ENCODE measurements at places on chromosomes 6 and 20.
A peak's percentile ranks its signal among the peaks of the same experiment; 100 is the strongest.

- no peak for DNase-seq
These were observed 39.3 kb upstream of the SOX4 start for GRCh38 chr6:21554286-21554685.

DNA sequence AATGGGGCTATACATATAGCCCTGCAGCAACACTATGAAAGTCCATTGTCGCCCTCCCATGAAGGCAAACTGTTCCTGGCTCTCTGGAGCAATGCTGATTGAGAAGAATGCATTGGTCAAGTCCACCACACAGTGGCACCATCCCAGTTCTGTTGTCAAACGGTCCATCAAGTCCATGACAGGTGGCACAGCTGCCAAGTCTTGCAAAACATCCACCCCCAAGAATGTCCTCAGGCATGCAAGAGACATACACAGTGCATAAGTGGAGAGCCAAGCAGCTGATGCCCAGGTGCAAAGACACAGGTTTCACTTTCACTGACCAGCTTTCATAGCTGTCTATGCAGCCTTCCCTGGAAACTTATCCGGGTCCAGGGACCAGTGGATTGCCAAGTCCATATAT, 17.5 kb downstream of the ZNF391 start:
- no peak for DNase-seq

DNA sequence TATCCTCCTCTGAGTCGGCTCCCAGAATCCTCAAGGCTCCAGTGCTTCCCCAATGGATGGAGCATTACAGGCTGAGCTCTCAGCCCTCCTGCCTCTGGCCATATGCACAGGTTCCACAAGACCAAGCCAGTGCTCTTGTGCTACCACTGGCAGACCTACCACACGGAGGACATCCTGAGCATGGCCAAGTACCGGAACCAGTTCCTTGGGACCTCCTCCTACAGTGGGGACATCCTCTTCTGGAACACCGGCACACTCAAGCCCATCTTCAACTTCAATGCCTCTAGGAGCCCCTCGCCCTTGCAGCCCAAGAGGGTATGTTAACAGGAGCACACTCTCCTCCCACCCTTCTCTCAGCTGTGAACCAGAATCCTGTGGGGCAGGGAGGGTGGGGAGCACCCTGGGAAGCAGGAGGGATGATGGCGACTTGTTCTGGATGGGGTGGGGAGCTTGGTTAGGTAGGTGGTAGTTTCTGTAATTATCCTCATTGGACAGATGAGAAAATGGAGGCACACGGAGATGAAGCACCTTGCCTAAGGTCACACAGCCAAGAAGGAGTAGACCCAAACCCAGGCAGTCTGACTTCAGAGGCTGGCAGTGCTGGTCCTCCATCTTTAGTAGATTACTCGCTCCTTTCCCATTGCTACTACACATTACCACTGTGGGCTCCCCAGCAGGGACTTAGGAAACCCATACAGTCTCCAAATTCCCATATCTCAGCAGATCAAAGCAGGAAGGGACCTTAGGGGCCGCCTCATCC, 58.6 kb downstream of the EFCAB8 start:
- no peak for DNase-seq

DNA sequence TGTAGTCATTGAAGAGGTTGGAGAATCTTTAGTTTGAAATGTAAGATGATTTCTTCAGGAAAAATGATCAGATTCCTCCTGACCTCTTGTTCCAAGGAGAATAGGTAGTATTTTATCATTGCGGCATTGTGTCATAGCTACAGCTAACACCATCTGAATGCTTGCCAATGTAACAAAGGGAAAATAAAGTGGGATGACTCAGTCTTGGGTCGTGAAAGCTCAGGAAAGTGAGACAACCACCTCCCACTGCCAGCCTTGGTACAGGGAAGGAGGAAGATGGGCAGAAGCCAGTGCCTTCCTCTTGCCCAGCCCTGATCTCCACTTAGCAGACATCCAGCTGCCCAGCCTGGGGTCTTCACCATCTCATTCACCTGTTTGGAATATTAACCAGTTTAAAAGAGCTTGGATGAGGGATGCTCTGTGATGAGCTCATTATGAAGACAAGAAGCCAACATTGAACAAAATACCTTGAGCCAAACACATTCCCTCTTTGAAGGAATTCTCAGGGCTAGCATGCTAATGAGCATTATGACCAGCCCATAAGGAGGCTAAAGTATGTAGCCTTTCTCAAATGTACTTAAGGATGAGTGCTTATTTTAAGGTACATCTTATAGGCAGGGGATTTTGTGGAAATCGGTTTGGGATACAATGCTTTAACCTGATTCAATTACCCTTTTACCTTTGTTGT, 40.0 kb upstream of the APCDD1L start:
- peak; percentile 52 for DNase-seq

GRCh38 chr6:25334793-25335192, 55.6 kb downstream of the CARMIL1 start:
- no peak for DNase-seq

DNA sequence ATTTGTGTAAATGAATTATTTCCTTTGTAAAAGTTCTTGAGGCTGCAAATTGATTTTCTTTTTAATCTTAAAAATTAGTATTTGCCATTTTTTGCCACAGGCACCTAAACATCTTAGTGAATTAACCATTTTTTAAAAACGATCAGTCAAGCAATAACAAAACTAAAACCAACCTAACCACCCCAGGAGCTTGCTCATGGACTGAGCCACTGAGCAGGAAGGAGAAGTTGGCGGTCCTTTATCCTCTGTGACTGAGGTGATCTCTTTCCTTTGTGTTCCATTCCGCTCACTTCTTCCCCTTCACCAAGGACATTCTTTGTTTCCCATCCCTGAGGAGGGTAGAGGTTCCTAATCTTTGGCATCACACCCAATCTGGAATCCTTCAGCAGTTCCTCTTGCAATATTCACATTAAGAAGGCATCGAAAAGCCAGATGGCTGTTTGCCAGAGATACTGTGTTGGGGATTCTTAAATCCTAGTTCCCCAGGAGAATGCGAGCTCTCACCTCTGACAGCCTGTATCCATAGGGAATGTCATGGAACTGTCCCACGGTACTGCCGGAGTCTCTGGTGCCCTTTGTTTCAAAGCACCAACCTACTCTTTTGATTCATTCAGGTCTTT, 30.5 kb downstream of the RPRD1B start:
- no peak for DNase-seq

GRCh38 chr20:61968932-61969331, 96.7 kb downstream of the TAF4 start:
- DNase-seq: no peak

- DNase-seq: no peak
These were observed 60.9 kb downstream of the PYGB start for GRCh38 chr20:25308671-25309394.

- DNase-seq: peak; percentile 60
These were observed 12.3 kb upstream of the HMGN4 start for GRCh38 chr6:26525838-26526237.

- DNase-seq: no peak
These were observed 63.5 kb downstream of the THBS2 start for GRCh38 chr6:169190144-169190584.

DNA sequence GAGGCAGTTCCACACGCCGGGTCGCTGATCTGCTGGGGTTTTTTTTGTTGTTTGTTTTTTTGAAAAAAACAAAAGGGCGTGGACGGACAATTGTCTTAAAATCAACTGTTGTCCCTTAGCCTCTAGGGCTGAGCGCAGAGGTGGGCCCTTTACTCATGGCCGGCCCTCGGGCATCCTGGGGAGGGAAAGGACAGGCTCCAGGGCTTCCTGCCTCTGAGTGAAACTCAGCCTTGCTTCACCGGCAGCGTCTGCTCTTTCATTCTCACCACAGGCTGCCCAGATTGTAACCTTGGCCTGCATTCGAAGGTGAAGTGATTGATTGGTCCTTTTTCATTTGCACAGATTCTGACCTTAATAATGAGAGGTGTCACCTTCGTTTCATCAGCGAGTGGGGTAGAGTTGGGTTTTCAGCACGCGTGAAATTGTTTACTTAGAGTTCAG, 797 bp downstream of the SMIM13 start:
- DNase-seq: no peak

- DNase-seq: no peak
These were observed 4.6 kb downstream of the ZNF184 start for GRCh38 chr6:27468334-27468733.

DNA sequence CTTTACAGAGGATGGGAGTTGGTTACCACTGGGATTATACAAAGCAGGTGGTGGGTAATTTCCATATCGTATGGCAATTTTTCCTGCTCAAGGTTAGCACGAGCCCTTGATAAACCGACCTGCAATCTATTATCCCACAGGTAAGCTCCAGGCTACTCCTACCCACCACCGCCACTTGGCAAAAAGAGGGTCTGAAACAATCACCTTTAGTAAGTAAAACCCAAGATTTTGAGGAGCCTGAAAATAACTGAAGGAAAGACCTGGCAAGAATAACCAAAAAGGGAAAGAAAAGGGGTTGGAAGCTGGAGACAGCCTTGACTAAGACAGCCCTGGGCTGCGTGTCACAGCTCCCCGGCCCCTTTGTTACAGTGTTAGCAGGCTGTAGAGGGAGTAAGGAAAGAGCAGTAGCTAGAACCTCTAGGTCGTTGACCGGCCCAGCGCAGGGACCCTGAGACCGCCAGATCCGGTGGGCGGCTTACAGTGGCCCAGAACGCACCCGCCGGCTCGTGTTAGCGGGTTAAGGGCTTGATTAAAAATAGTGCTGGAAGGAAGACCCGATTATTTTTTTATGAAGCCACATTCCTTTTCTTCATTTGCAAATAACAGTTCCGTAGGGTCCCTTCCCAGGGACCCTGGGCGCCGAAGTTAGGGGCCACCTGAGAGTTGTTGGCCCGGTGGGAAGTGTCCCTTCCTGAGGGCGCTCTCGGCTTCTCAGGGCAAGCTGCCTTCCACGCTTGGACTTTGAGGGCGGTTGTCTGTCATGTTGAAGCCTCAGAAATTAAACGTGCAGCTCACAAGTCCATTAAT, 30.5 kb downstream of the TFAP2B start:
- no peak for DNase-seq

DNA sequence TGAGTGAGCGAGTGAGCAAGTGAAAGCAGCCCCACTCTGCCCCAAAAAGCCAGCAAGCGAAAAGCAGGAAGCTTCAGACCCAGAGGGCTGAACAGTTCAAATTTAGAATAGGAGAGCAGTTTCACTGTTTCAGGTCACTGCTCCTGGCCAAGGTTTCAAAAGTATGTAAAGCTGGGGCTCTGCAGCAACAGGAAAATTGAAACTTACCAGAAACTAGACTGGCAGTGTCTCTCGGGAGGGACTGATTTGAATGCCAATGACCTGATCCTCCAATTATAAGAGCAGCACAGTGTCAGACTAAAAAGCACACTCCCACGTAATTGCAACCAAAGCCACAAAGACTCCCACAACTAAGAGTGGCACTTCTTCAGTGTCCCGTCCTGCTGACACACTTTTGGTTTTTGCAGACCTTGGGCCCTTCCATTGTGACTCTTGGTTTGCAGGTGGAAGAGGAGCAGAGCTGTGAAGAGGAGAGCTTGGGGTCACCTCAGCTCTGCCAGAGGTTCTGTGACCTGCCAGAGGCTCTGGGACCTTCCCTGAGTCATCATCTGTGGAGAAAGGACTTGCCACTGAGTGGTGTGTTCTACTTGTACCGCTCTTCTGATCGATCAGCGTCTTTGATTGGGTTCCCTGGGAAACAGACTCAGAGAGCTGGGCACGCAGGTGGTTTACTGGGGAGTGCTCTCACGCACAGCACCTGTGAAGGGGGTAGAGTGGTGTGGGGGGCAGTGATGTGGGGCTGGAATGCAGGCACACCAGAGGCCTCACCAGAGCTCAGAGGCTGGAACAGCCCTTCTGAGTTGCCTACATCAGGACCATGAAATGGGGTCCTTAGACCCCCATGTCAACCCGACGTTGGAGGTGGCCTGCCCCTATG, 52.7 kb upstream of the PTGIS start:
- no peak for DNase-seq

GRCh38 chr6:53770780-53771249, 24.0 kb upstream of the LRRC1 start:
- DNase-seq: no peak

GRCh38 chr6:80636689-80637088, 530.2 kb downstream of the BCKDHB start:
- no peak for DNase-seq

GRCh38 chr6:15761045-15761502, 98.2 kb upstream of the DTNBP1 start:
- no peak for DNase-seq

DNA sequence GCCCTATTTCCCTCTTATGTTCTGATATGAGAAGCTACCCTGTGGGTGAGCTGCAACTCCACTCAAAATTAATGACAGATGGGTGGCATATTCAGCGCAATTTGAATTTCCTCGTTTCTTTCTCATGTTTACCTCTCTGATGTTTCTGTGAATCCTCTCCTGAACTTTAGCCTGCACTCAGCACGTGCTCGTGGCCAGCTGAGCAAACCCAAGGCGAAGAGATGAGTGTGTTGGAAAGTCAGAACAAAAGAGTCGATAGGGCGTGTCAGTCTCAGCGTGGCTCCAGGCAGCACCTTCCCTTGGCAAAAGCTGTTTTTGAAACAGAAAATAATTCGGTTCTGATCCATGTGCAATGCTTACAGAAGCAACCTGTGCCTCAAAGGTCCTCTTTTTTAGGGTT, 226.1 kb upstream of the GMDS start:
- no peak for DNase-seq

GRCh38 chr6:168994956-168995355, 258.7 kb downstream of the THBS2 start:
- no peak for DNase-seq

GRCh38 chr6:74066168-74066871, 370.3 kb downstream of the CD109 start:
- DNase-seq: no peak

DNA sequence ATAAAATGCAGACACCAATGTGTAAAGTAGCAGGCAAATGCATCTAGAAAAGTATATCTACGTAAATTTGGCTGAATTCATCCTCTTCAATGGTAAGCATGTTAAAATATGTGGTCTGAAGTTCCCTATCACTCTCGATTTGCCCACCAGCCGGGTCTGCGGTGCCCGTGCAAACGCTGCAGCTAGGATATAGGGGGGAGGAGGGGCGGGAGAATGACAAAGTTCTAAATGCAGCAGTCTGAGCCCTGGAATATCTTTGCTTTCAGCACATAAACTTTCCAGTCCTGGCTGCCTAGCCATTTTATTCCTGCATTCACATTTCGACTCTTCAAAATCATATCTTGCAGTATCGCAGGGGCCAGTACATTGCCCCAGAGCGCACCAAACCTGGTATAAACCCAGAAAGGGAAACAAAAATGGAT, 708 bp downstream of the NRN1 start:
- no peak for DNase-seq

- no peak for DNase-seq
These were observed 368.6 kb downstream of the CDH26 start for GRCh38 chr20:60326821-60327220.

GRCh38 chr6:30882759-30883684, 1.3 kb upstream of the DDR1 start:
- DNase-seq: no peak

DNA sequence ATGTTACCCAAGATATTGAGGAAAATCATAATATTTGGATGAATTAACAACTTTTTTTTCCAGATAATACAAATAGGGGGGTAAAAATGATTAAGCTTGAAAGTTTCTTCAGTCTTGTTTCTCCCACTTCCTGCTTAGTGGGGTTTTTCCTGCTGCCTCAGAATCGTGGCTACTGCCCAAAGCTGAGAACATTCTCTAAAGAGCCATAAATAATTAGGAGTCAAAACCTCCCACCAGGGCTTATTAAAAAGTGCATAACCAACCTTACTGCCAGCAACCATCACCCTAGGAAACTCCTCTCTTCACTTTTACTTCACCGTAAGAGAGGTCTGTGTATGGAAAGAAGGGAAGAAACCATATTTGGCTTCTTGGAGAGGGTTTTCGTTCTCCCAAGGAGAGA, 9.0 kb upstream of the LCA5 start:
- DNase-seq: no peak

GRCh38 chr6:155813548-155813947, 357.9 kb upstream of the NOX3 start:
- DNase-seq: no peak

GRCh38 chr6:114638341-114638740, 295.5 kb upstream of the HS3ST5 start:
- DNase-seq: no peak
